ENCODE measurements at places on chromosomes 1 and 21. TPM values are rescaled to one million over a fixed set of nuclear protein-coding genes. Genes with fewer than 3 reads are reported as not detected.

DNA sequence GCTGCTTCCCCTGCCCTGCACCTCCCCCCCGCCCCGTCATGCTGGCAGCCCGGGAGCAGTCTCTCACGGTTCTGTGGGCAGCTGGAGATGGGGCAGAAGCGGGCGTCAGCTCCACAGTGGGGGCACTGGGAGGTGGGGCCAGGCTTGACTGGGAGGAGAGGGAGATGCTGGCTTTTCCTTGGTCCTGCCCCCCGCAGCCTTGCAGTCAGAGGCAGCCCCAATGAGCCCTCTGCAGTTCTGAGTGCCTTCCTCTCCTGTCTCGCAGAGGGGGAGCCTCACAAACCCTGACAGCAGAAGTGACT lies 21.7 kb downstream of the ARHGEF10L start:
- no peak for DNase-seq

DNA sequence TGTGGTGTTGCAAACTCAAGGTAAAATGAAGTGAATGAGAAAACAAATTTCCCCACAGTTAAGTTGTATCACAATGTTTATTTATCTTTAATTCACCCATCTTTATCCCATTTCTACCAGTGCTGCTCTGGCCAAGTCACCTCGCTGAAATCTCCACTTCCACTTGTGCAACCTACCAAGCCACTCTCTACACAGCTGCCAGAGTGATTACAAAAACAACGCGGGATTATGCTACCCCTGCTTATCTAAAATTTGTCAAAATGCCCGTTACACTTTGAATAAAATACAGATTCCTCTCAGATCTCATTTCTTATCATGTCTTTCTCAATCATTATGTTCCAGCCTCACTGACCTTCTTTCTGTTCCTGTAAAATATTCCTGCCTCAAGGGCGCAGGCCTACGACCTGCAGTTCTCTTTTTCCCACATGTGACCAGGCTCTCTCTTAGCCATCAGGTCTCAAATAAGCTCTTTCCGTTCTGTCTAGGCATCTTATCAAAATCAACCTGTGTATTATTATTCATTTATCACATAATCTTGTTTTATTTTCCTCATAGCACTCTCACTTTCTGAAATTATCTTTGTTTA lies 95.6 kb downstream of the NTMT2 start:
- no peak for DNase-seq

- DNase-seq: no peak
Observed at GRCh38 chr1:3078430-3078861, 9.4 kb downstream of the PRDM16 start.

GRCh38 chr1:192554904-192555303 lies 20.7 kb upstream of the RGS1 start:
- DNase-seq: no peak

DNA sequence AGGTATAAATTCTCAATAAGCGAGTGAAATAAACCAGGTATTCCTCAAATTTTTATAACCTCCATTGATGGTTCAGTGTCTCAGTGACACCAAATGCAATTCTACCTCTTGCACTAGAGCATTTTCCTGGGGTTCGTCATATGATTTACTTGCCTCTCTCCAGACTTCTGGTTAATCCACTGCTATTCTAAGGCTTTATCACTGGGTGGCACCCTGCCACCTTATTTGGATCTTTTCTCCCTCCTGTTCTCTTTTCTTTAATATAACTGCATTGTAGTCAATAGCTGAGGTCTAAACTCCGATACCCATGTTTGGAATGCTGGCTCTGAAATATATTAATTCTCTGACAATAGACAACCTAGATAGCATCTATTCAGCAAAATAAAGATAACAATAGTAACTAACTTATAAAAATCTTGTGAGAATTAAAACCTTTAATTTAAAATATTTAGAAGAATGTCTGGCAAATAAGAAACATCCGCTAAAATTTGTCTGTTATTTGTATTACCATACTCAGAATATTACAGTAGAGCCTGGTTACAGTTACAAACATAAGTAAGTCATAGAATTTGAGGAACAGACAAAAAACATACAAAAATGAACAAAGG lies 436.4 kb downstream of the PLA2G4A start:
- DNase-seq: peak; percentile 54

- DNase-seq: no peak
Observed at GRCh38 chr1:75484789-75485188, 126.1 kb downstream of the SLC44A5 start.

DNA sequence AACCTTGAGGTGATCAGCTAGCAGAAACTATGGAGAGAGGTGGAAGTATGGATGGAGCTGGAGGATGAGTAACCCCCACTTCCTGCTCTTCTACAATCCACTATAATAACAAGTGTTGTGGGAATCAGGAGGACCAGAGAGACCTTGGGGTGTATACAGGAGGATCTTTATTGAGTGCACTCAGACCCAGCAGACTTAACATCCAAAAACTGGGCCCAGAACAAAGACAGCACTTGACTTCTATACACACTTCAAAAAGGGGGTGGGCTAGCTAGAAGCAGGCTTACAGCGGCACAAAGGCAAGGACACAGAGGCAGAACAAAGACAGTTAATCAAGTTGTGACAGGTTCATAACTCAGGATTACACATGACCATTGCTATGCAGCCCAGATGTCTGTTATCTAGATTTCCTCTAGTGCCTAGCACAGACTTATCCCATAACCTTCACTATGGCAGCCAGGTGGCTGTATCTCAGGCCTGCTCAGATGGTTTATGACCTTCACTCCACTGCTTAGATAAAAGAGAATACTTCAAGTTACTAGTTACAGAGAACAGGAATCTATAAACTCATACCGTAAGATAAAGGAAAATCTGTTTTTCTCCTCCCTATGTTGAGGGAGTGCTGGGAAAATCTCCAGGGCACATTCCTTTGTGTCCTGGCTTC lies 36.1 kb upstream of the PADI2 start:
- no peak for DNase-seq

GRCh38 chr1:208133355-208133754 lies 110.8 kb downstream of the PLXNA2 start:
- DNase-seq: no peak

DNA sequence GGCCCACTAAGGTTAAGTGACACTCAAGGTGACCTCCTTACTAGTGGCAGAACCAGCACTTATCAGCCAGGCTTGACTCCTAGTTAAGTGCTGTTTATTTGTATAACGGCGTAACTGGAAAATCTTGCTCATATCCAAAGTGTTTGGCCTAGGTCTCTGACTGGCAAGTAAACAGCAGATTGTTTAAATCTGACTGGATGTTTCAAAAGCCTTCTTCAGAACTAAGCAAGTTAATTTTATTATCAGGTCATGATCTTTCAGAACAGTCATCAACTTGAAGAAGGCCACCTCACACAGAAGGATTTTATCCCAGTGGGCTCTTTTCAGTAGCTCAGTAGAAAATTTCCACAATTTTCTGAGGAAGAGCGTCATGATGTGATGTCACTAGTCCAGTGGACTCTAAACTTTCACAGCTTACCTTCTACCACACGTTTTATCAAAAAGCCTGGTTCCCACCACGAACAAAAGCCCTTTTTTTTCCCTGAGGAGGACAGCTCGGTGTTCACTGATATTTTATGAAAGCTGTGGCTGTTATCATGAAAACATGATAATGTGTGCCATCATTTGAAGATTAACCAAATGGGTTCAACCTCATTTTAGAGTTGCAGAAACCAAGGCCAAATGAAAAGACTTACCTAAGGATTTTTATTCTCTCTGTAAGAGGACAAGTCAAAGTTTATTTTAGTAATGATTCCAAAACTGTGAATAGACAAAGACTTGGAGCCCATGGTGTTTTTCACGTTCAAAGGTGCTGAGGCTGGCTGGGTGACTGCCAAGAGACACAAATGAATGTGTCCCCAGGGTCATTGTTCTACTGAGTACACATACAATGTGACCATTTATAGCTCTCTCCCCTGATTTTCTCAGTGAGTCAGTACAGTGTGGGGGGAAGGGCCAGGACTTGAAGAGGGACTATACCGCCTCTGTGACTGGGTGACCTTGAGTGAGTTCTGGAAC lies 9.1 kb downstream of the SGIP1 start:
- peak; percentile 48 for DNase-seq

DNA sequence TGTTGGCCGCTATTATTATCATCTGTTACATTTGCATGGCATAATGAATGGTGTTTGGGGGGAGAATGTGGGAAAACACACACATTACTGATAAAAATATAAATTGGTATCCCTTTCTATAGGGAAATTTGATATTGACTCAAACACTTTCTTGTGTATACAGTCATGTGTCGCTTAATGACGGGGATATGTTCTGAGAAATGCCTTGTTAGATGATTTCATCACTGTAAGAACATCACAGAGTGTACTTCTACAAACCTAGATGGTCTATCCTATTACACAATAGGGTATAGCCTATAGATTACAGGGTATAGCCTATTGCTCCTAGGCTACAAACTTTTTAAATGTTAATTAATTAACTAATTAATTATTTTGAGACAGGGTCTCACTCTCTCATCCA lies 67.2 kb upstream of the B3GALNT2 start:
- no peak for DNase-seq

DNA sequence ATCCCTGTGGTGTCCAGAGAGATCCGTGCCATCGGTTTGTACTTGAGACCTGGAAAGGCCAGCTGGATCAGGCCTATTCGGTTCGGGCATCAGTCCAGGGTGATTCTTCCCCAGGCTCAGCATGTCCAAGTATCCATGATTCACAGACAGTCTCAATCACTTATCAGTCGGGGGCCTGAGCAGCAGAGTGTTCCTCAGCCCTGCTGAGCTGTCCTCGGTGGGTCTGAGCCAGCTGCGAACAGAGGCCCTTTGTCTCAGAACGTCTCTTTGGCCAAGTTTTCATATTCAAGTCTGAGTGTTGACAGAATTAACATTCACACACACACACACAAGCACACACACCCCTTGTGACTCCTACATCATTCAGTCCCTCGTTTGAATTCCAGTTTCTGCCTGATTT lies 33.4 kb upstream of the OSBPL9 start:
- peak; percentile 66 for DNase-seq

The PAX7 gene
- polyA plus RNA-seq: 2.0 TPM

The AIM2 gene
- polyA plus RNA-seq: 0.27 TPM

The S100A9 gene
- 30.7 TPM for polyA plus RNA-seq

The FCRL6 gene
- polyA plus RNA-seq: 0.61 TPM

The EPHA10 gene
- polyA plus RNA-seq: 0.30 TPM

The IFFO2 gene
- polyA plus RNA-seq: 20.4 TPM

The IKBKE gene
- 7.0 TPM for polyA plus RNA-seq

The BCL2L15 gene
- 1.2 TPM for polyA plus RNA-seq
